ENCODE measurements at places on chromosomes 3 and 15.

DNA sequence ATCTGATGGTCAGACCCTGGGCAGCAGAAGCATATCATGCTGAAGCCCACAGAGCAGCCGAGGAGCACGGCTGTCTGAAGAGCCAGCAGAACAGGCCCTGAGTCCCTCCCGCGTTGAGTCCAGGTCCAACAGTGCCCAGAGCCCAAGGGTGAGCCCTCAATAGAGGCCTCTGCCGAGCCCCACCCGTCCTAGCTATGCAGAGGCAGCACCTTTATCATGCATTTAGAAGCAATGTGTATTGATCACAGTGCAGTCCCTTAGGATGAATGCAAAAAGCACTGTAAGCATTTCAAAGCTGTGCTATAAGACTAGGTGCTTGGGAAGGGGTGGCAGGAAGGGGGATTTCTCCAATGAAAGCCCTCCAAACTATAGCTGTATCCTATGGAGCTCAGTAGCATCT, 208.5 kb downstream of the GABRB3 start:
- DNase-seq, result no peak

- DNase-seq, result no peak
These were observed 43.1 kb downstream of the BTLA start for GRCh38 chr3:112456147-112456546.

DNA sequence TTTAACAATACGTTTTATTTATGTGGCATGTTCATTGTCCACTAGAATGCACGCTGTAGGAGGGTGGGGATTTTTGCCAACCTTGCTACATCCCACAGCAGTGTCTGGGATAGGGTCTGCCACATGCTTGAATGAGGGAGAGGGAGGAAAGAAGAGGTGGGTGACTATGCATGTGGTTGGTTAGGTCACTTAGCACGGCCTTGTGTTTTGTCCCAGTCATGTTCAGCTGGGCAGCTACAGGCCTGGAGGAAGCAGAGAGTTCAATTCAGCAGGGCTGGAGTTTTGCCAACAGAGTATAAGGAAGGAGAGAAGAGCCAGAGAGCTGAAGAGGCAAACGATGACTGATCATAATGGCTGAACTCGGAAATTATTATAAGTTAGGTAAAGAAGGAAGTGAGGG, 268.4 kb upstream of the NSMCE3 start:
- DNase-seq, result no peak

DNA sequence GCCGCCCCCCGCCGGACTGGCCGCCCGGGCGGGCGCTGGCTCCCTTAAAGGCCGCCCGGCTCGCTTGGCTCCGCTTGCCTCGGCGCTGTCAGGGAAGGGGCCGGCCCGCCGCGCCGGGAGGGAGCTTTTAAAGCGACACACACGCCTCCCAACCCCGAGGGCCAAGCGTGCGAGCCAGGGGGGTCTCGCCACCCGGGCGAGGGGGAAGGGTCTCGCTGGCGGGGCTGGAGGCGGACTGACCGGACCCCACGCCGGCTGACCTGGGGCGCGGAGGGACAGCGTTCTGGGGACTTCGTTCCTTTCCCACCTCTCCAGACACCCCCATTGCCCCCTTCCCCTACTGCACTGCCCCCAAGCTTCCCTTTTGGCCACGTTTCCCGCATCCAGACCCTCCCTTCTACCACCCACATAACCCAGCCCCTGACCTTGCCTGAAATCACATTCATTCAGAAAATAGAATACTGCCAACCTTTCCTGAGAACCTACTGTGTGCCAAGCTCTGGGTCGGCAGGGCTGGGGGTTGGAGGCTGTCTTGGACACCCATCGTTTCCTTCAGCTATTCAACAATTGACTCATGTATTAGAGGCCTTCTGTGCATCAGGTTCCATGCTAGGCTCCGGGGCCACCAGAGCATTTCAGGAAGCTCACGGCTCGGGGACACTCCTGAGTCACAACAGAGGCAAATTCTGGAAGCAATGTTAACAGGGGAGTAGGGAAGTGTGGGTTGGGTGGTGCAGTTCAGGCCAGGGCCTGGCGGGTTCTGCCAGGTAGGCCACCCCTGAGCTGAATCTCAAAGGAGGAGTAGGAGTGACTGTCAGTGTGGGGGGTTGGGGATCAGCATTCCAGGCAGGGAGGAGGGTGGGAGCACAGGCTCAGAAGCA, at the start of gene INSYN1:
TSS of gene INSYN1 (minus strand) at position 102 of the 881 bp plus-strand sequence. CDS start 2,221 bp downstream, outside the sequence.
- no peak for DNase-seq

DNA sequence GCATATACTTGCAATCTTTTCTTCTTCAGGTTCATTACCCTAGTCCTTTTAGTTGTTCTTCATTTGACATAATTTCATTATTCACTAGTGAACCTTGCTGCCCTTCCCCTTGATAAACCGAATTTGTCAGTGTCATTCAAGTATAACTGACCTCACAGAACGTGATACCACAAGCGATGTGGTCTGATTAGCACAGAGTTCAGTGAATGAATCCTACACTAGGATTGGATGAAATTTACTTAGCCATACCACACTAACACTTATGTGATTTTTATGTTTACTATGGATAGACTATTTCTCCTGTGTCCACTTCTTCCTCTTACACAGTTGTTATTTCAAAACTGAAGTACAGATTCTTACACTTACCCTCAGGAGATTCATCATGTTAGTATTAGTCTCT, 27.2 kb downstream of the CD86 start:
- DNase-seq, result no peak

- no peak for DNase-seq
These were observed 158.6 kb downstream of the THSD4 start for GRCh38 chr15:71273731-71274447.

- DNase-seq, result no peak
These were observed 3.0 kb downstream of the BUB1B start for GRCh38 chr15:40163657-40164416.

DNA sequence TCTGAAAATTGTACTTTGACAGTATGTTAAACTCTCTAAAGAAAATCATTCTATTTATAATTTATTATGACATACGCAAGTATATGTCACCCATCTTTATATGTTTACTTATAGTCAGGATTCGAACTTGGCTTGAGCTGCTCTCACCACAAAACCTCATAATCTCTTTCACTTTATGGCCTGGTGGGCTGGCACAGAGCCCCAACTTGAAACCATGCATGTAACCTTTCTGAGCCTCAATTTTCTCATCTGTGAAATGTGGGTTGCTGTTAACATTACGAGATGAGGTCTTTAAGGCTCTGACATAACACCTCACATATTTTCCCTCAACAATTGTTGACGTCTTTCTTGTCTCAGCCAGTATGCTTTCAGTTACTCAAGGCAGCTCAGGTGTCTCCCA, 69.4 kb upstream of the PFN2 start:
- no peak for DNase-seq

GRCh38 chr15:90869601-90870353, 1.4 kb downstream of the FURIN start:
- DNase-seq, result no peak

- no peak for DNase-seq
These were observed 40.3 kb downstream of the HMCES start for GRCh38 chr3:129318921-129319320.

DNA sequence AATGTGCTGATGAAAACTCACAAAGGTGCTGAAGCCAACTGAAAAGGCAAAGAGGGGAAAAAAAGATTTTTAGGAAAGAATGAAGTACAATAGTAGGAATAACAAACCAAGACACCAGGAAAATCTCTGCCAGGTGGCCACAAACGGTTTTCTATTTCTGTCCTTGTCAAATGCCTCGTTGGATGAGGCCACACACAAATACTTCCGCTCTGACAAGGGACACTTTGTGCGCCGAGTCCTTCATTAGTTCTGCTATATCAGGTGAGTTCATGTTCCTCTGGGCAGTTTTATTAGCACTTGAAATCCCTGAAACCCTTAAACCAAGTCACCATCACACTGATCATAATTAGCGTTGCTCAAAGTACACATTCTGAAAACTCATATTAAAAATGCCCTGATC, 373.1 kb downstream of the VPS13C start:
- no peak for DNase-seq

- no peak for DNase-seq
These were observed 280.2 kb upstream of the ICE2 start for GRCh38 chr15:60758961-60759729.

DNA sequence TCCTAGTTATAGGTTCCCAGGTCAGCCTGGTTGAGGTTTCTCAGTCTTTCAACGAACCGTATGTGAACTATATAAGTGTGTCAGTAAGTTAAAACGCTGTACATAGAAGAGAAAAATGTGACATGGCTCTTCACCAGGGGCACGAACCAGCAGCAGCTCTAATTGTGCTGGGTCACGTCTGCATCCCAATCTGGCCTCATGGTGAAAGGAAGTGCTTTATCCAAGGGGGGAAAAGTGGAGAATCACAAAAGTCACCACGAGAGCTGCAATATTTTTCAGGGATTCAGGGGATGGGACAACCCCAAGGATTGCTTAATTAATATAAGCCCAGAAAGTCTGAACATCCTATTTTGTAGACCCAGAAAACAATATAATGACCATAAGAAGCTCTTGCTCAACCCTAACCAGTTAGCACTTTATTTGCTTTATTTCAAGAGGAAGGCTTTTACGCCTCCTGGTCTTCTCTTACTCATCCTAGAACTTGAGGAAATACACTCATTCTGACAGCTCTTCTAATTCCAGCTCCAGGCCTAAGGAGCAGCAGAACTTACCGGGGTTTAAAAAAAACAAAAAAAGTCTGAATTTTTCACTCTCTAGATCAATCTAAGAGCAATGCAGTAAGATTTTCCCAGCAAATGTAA, 16.5 kb downstream of the ANXA2 start:
- no peak for DNase-seq

- no peak for DNase-seq
These were observed 8.3 kb upstream of the PRR20G start for GRCh38 chr3:127296166-127296565.

GRCh38 chr3:160127308-160127707, 97.9 kb upstream of the C3orf80 start:
- no peak for DNase-seq

- no peak for DNase-seq
These were observed 3.3 kb upstream of the EHD4 start for GRCh38 chr15:41975669-41976068.

DNA sequence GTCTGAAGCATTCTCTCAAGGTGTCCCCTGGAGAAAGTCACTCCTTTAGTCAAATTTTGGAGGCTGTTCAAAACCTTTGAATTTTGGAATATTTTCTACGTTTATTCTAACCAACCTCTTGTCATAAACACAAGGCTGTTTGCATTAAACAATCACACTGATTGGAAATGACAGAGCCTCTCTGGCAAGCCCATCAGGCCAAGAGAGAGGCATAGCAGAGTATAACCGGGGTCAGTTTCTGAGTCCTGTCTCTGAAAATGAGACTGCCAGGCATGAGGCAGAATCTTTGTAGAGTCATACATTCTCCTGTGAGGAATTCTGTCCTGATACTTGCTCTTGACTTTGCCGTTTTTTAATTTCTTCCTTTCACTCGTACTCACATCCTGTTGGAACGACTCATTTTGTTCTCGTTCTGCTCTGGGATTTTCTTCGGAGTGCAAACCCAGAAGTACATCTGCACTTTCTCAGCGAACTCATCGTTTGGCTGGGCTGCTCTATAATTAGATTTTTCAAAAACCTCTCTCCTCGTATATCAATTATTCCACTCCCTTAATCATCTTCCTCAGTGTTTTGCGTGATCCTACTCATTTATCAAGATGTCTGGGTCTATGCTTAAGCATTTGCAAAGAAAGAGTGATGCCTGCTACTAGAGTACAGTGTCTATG, 114.2 kb downstream of the AGBL1 start:
- DNase-seq, result no peak

DNA sequence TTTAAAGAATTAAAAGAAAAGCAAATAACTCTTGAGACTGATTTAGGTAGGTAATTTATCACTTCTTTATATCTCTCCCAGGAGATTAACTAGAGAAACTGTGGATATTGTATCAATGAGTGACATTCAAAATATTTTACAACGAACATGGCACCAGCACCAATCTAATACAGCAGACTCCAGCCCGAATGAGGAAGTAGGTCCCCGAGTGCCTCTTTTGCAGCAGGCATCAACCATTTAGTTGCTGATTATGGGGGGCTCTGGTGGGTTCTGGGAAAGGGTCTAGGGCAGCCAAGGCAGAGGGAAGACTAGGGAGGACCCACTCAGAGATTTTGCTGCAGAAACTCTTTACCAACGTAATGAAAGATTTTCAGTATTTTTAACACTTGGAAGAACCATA, 31.7 kb upstream of the TTC14 start:
- DNase-seq, result no peak

GRCh38 chr3:126316501-126316939, 40.7 kb downstream of the KLF15 start:
- DNase-seq, result no peak

DNA sequence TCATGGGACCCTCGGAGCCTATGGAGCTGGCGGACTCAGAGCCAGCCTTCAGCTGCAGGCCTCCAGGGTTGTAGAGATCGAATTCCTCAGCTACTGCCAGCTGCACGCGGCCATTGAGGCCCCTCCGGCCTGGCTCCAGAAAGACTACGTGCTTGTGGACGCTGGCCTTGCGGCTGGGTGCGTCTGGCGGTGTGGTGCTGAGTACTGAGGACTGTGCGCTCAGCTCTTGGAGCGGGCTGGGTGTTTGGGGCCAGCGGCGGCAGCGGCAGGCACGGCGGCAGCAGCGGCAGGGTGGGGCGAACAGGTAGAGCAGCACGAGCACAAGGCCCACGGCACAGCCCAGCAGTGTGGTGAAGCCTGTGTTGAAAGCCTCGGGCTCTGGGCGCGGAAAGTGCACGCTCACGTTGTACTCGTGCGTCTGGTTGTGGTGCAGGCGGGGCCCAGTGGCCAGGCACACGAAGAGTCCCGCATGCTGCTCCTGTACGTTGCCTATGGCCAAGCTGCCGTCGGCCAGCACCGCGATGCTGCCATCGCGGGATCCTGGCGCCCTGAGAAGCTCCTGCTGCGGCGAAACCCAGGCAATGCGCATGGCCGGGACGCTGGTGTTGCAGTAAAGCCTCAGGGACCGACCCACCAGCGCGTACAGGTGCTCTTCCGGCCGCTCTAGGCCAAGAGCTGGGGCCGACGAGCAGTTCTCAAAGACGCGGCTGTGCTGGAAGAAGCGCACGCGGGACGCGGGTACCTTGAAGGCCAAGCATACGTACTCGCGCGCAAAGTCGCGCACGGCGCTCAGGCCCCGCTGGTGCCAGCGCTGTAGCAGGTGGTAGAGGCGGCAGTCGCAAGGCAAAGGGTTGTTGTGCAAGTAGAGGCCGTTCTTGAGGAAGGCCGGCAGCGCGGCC, 1.3 kb downstream of the AMIGO3 start:
- no peak for DNase-seq
